Activated CD4-positive, alpha-beta T cell treated with anti-CD3 and anti-CD28 coated beads, Interleukin-2, amount 50 U/mL, for 16 hours (primary cell): ENCODE measurements at places on chromosomes 11 and 22.

DNA sequence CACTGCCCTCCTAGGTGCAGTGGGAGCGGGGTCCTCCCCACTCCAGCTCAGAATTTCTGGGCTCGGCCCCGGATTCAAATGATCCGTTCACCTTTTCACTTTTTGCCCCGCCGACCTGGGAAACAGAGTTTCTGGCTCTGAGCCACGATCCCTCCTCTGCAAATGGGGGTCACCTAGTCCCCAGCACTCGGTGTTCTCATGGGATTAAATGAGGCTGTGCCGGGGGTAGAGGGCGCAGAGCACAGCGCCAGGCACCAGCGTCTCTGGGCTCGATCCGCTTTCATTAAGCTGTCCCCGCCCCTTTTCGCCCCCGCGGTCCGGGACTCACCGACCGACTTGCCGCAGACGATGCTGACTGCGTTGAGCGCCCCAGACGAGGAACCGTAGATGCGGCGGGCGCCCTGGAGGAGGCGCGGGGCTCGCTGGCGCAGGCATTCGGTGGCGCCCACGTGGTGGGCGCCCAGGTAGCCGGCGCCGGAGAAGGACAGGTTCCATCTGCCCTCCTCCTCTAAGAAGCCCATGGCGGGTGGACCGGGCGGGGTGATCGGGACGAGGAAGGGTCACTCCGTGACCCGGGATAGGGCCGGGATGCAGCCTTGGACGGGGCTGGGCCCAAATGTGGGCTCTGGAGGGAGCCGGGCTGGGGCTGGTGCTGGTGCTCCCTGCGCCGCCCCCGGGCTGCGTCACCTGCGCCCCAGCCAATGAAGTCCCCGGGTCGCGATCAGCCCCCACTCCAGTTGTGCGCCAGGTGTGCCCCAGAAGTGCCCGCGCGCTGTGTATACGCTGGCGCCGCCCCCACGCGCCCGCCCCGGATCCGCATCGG, at the start of gene PNPLA5:
TSS of gene PNPLA5 (minus strand) at position 654 of the 823 bp plus-strand sequence. CDS start at position 521, 133 bp downstream.
- no peak for DNase-seq

- no peak for DNase-seq
These were observed 47.0 kb upstream of the SLC25A1 start for GRCh38 chr22:19225560-19225959.

DNA sequence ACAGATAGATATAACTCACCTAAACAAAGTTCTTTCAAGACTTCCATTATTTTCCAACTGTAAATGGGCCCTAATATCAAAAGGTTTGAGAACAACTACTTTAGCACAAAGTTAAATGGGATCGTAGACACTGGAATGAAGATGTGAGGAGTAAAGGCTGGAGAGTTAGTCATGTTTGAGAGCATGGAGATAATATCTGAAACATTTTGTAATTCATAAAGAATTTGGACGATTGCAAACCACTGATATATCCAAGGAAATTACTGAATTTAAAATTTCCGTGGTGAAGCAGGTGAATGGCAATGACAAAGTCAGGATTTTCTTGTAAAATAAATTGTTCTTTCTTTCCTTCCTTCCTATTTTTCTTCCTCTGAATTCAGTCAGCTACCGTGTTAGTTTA, 564.9 kb downstream of the CNTN5 start:
- DNase-seq, result no peak

DNA sequence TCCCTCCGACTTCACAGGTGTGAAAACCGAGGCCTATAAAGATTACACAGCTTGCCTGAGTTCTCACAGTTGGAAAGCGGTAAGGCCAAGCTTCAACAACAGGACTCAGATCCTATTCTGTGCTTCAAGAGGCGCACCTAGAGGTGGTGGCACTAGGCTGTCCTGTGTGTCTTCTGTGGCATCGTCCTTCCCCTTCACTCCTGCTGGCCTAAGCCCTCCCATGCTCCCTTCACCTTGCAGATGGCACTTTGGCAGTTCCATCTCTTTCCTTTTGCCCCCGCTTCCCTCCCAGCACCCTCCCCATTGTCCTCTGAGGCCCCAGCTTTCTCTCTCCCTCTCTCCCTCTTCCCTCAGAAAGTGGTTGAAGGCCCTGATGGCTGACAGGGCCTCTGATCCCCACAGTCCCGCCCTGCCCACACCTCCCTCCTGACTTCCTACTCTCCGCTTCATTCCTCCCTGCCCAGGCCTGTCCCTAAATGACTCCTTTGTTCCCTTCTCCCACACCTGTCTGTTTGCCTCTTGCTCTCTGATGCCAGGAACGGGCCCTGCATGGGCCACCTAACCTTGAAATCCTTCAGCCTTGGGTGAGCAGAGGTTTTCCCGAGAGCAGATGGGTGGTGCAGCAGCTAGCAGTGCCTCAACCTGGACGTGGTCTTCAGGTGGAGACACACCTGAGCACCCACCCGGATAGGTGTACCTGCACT, 5.8 kb downstream of the TRIM29 start:
- no peak for DNase-seq

DNA sequence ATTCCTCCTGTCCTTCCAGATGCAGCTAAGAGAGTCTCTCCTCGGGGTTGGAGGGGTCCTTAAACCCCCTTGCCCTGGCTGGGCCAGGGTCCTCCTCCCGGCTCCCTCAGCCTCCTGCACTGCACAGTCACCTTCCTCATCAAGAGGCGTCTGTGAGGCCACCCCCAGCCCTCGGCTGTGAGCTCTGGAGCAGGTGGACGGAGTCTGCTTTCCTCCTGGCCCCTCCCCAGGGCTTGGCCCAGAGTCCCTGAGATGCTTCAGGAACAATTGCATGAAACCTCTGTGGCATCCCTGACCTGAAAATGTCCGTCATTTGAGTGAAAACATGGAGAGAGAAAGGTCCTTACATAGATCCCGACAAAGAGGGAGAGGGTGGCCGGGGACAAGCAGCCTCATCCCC, 6.7 kb upstream of the FGF3 start:
- DNase-seq, result no peak

DNA sequence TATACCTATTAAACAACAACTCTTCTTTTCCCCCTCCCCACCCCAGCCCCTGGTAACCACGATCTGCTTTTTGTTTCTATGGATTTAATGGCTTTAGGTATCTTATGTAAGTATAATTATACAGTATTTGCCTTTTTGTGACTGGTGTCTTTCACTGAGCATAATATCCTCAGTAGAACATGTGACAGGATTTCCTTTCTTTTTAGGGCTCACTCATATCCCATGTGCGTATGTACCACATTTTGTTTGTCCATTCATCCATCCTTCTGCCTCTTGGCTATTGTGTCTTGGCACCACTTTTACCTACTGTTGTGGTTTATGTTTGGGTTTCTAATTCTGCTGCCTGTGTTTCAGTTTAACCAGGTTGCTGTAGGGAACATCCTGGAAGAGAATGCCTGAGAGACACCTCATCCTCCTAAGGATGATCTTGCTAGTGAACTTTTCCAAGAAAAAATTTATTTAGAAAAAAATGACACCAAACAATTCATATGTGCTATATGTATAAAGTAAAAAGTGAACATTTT, 77.6 kb upstream of the SESN3 start:
- DNase-seq, result no peak

GRCh38 chr22:32950366-32950765, 107.8 kb downstream of the SYN3 start:
- no peak for DNase-seq

- no peak for DNase-seq
These were observed 916 bp downstream of the GNG3 start for GRCh38 chr11:62708392-62708791.

DNA sequence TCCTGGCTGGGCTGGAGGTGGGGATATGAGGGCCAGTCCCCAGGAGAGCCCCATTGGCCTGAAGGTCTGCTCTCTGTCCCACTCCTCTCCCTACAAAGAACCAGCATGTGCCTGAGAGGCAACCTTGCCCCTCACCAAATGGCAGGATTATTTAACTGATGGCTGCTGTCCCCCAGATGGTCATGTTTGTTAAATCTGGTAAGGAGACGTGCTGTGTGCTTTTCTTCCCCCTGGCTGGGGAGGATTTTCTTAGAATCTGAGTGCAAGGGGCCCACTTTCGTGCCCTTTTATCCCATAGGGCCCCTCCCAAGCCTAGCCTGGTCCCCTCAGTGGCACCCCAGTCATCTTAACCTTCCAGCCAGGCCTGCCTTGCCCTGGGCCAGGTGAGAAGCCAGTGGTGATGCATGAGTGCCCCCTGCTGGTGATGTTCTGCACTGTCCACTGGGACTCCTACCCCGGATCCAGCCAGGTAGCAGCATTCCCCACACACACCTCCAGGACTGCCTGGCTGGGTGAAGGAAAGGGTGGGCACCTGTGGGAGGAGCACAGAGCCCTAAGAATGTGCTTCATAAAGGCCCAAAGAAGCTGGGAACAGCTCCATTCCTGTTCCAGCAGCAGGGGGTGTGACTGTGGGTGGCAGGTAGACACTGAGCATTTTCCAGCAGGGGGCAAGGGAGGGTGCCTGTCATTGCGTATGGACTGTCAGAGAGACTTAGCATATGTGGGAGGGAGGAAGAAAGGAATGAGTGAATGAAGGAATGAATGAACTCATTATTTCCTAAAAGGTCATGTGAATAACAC, 28.9 kb downstream of the MFNG start:
- DNase-seq, result peak; percentile 82

GRCh38 chr22:20578707-20579106, 71.3 kb downstream of the MED15 start:
- no peak for DNase-seq

GRCh38 chr22:20298803-20299745, 20.8 kb downstream of the DGCR6L start:
- peak; percentile 85 for DNase-seq

DNA sequence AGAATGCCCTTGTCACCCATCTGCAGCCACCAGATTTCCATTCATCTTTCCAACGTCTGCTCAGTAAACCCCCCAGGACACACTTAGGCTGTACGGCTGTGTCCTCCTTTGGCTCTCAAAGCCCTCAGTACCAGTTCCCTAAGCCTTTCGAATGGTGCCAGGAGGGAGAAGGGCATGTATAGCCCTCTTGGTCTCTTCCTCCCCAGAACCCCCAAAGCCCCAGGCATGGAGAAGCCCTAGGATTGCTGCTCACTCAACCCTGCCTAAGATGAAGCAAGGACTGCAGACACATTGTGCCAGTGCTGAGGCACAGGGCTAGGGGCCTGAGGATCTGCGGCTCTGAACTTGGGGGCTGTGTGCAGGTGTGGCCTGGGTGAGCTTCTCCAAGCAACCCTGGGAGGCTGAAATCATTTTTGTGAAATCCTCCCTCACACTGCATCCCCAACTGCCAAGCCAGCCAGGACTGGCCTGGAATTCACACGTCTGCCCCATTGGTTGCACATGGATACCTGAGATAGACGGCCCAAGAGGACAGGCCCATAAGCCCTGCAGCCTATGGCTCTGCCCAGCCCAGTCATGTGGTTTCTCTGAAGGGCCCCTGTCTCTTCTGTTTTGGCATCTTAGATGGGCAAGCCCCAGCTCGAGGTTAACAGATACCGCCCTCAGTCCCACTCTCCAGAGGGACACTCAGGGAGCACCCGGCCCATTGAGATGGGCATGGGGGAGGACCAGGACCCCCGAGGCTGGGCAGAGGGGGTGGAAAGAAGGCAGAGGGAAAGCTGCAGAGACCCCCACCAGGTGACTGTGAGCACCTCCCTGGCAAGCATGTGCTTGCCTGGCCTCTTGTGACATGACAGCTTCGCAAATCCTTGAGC, 34.0 kb downstream of the KCNQ1OT1 start:
- no peak for DNase-seq

DNA sequence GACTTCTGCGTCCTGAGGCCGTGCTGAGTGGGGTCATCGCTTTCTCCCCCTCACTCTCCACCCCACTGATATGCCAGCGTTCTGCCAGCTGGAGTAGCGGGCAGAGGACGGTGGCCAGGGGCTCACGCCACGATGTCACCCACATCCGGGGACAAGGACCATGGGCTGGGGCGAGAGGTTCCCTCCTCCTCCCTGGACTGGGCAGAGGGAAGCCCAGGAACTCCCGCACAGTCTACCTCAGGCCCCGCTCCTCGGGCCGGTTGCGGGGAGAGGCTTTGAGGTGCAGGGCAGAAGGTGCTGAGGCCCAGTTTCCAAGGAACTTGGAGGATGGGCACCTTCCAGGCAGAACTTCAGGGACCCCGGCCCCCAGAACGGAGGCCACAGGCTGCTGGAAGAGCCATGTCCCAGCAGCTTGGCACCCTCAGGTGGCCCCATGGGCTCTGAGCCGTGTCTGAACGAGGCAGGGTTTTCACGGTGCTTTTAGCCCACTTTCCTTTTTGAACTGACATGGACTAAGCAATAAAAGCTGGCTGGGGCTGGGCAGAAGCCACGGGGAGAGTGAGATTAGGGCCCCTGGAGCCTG, 25.4 kb downstream of the ADAMTS15 start:
- DNase-seq, result no peak

DNA sequence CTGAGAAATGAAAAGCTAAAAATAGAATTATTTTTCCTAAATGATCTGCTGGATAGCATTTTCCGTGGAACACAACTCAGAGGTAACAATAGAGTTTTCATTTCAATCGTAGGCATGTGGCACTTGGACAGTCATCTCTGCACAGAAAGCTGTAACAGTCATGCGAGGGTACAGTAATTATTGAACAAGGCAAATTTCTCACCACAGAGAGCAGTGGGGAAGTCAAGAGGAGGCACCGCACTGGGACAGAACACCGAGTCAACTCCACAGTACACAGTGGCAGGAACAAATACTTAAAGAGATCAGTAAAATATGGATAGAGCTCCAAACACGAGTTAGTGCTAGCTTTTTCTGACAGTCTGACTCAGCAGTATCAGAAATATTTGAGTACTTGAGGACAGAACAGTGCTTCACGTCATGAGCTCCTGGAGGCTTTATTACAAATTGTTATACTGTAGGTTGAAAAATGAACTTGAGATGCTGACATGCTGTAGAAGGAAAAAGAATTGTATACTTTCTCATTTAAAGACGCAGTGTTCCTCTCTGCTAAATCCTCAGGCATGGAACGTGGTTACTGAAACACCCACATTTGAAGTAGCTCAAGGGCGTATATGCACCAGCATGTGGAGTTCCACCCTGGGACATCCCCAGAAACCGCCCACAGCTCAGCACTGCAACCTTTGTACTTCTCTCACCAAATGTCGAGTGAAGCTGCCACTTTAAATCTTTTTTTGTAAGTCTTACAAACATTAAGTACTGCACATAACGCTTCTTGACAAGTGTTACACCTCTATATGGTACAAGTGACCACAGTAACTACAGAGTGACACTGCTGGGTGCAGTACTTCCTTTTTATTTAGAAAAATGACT, 27.4 kb upstream of the YPEL1 start:
- DNase-seq, result peak; percentile 93

DNA sequence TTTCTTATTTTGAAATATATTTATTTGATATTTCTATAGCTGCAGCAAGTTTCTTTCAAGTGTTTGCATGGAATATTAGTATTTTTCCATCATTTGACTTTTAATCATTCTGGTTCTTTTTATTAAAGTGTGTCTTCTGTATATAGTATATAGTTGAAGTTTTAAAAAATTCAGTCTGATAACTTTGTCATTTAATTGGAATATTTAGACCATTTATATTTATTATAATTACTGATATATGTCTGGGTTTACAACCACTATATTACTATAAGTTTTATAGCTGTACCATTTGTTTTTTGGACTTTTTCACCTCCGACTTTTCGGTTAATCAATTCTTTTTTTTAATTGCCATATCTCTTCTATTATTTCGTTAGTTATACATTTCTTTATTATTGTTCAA, 22.7 kb upstream of the ANO1 start:
- DNase-seq, result no peak
